Stomach (tissue), 19 donors: ENCODE measurements at places on chromosomes 5 and 9. TPM values are rescaled to one million over a fixed set of nuclear protein-coding genes. Genes with fewer than 3 reads are reported as not detected.

DNA sequence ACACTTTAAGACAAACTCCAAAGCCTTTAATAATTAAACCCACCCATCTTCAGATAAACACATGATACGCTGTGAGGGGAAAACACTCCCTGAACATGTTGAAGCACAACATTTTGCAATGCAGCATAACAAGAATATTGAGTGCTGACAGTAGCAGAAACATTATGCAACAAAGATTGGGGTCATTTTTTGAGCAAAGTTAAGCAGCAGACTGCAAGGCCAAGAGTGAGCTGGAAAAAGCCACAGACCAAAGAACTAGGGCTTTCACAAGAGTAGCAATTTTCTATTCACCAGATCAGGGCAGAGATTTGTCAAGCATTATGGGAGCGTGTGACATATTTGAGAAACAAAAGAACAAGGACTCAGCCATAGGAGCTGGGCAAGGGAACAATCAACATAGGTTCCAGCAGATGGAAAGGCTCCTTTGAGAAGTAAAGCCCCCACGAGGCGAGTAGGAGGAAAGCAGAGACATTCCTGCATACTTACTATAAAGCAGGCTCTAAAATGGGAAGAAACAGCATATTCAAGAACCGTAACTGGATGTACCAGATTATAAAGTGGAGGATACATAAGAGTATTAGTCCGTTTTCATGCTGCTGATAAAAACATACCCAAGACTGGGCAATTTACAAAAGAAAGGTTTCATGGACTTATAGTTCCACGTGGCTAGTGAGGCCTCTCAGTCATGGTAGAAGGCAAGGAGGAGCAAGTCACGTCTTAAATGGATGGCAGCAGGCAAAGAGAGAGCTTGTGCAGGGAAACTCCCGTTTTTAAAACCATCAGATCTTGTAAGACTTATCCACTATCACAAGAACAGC, 4.8 kb upstream of the TTC23L start:
- H3K27me3 ChIP-seq, result no peaks in the 10 kb centered on the region
- no peak for DNase-seq
- H3K27ac ChIP-seq, result no peak overlapping the region
- no peaks in the 10 kb centered on the region for H3K4me1 ChIP-seq
- peaks cover 18% of the 10 kb centered on the region for H3K36me3 ChIP-seq

DNA sequence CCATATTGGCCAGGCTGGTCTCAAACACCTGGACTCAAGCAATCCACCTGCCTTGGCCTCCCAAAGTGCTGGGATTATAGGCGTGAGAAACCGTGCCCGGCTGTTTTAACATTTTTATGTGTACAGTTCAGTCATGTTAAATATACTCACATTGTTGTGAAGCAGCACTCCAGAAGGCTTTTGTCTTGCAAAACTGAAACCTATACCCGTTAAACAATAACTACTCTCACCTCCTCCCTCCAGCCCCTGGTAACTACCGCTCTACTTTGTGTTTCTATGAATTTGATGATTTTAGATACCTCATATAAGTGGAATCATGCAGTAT, 23.1 kb upstream of the SHB start:
- H3K27me3 ChIP-seq, result no peaks in the 10 kb centered on the region
- no peak for DNase-seq
- peaks cover 9% of the 10 kb centered on the region for H3K4me1 ChIP-seq
- H3K36me3 ChIP-seq, result no peaks in the 10 kb centered on the region

DNA sequence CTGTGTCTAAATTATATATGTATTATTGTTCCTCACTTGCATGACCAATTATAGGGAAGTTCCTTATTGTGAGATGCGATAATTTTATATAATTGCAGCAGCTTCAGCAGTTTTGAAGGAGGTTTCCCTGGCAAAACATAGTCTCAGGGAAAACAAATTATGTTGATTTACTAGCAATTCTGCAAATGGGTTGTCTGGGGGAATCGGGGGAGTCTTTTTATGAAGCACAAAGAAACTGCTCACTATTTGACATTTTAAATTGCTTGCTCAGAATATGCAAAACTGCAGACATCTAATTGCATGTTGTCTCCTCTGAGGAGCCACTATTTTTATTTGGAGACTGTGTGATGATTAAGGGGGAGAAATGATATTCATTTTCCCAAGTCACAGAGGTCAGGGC, 361.6 kb downstream of the YTHDC2 start:
- H3K4me3 ChIP-seq, result no peak overlapping the region
- no peaks in the 10 kb centered on the region for H3K36me3 ChIP-seq
- H3K4me1 ChIP-seq, result no peaks in the 10 kb centered on the region
- no peaks in the 10 kb centered on the region for H3K27me3 ChIP-seq
- DNase-seq, result no peak

GRCh38 chr5:74648835-74649293, 8.3 kb upstream of the ENC1 start:
- no peaks in the 10 kb centered on the region for H3K4me1 ChIP-seq
- no peaks in the 10 kb centered on the region for H3K36me3 ChIP-seq
- no peak overlapping the region for H3K4me3 ChIP-seq
- no peak for DNase-seq
- H3K27me3 ChIP-seq, result no peaks in the 10 kb centered on the region

- no peaks in the 10 kb centered on the region for H3K4me1 ChIP-seq
- DNase-seq, result peak; percentile 91
- no peak overlapping the region for H3K4me3 ChIP-seq
- H3K36me3 ChIP-seq, result no peaks in the 10 kb centered on the region
Measured at GRCh38 chr5:135944967-135945560, 9.7 kb downstream of the LECT2 start.

- H3K27ac ChIP-seq, result no peak overlapping the region
- H3K4me3 ChIP-seq, result no peak overlapping the region
- peaks cover 22% of the 10 kb centered on the region for H3K36me3 ChIP-seq
- H3K4me1 ChIP-seq, result peaks cover 25% of the 10 kb centered on the region
- H3K27me3 ChIP-seq, result no peaks in the 10 kb centered on the region
Measured at GRCh38 chr5:159202151-159202550, 7.2 kb downstream of the RNF145 start.

GRCh38 chr5:137179203-137179602, 319.9 kb downstream of the SPOCK1 start:
- H3K4me1 ChIP-seq, result no peaks in the 10 kb centered on the region
- H3K4me3 ChIP-seq, result no peak overlapping the region
- no peak overlapping the region for H3K27ac ChIP-seq

DNA sequence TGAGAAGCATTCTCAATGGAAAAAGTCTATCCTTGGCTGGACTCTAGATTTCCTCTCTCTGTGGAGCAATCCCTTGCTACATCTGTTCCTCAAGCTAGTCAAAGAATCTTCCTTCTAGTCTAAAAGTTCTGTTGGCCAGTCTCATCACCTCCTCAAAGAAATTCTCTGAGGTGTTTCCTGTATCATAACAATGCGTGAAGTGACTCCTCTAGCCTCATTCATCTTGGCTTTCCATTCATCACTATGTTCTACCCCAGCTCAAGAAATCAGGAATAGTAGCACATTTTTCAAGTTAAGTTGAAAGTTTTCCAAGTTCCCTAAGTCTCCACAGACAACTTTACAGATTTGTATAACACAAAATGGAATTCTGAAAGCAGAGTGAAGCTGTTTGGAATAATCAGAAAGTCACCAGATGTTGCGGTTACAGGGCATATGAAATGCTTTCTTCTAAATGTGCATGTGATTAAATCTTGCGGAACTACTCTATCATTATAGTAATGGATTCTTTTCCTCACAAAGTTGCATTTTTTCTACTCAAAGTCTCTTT, 176.6 kb upstream of the FREM1 start:
- no peak for DNase-seq
- H3K27ac ChIP-seq, result no peak overlapping the region
- H3K36me3 ChIP-seq, result no peaks in the 10 kb centered on the region
- no peak overlapping the region for H3K4me3 ChIP-seq

DNA sequence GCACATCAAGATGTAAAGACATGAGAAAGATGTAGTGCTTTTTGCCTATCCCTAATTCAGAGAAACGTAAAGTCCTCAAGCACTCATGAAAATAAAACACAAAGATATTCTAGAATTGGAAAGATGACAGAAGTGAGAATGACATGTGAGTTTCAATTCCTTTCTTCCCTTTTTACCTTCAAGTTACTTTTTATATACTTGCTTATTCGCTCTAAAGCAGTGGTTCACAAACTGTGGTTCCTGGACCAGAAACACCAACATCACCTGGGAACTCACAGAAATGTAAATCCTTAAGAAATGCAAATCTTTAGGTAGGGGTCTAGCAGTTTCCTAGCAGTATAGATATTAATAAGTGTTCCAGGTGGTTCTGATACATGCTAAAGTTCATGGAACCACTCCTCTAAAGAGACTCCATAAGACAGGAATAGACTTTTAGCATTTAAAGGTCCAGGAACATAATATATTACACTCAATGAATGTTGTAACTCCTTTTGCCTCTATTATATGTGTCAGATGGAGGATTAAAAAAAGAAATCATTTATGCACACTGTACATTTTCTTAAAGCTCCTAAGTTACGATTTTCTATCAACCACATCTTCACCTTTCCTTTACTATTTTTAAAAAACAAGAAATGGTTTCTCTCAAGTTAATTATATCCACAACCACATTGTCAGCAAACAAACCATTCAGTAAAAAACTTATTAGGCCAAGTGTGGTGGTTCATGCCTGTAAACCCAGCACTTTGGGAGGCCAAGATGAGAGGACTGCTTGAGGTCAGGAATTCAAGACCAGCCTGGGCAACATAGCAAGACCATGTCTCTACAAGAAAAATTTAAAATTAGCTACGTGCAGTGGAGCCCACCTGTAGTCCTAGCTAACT, 39.9 kb downstream of the ERP44 start:
- no peaks in the 10 kb centered on the region for H3K27me3 ChIP-seq
- H3K4me3 ChIP-seq, result no peak overlapping the region
- H3K4me1 ChIP-seq, result peaks cover 3% of the 10 kb centered on the region
- peaks cover 25% of the 10 kb centered on the region for H3K36me3 ChIP-seq

- H3K36me3 ChIP-seq, result no peaks in the 10 kb centered on the region
- H3K27ac ChIP-seq, result no peak overlapping the region
- H3K4me1 ChIP-seq, result no peaks in the 10 kb centered on the region
- no peak overlapping the region for H3K4me3 ChIP-seq
- H3K27me3 ChIP-seq, result no peaks in the 10 kb centered on the region
- no peak for DNase-seq
Measured at GRCh38 chr9:109974918-109975276, 194.9 kb downstream of the PALM2AKAP2 start.

DNA sequence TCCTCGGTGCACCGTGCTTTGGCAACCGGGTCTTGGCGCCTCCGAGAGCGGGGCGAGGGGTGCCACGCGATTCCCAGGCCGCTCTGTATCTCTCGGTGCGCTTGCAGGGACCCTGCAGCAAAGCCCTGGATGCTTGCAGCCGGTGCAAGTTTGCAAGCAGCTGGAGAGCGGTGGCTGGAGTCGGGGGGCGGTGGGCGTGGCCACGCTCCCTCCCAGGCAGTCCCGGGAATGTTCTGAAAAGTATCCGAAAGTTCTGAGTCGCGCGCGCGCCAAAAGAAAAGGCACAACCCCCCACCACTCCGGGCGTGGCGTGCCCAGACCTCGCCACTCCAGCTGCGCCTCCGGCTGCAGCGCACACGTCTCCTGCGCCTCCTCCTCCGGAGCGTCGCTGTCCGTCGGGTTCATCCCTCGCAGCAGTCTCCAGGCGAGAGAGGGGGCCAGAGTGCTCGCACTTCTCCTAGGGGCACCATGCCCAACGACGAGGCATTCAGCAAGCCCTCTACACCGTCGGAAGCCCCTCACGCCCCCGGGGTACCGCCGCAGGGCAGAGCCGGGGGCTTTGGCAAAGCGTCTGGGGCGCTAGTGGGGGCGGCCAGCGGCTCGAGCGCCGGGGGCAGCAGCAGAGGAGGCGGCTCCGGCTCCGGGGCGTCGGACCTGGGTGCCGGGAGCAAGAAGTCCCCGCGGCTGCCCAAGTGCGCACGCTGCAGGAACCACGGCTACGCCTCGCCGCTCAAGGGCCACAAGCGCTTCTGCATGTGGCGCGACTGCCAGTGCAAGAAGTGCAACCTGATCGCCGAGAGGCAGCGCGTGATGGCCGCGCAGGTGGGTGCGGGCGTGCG, at the start of gene DMRT1:
Gene DMRT1 (plus strand): TSS at position 327 of the 839 bp plus-strand sequence. CDS start 142 bp downstream, at position 469.
- H3K36me3 ChIP-seq, result no peaks in the 10 kb centered on the region
- H3K27me3 ChIP-seq, result peaks cover 89% of the 10 kb centered on the region
- H3K27ac ChIP-seq, result no peak within 1 kb of the TSS
- H3K4me1 ChIP-seq, result peaks cover 19% of the 10 kb centered on the region
- no peak within 1 kb of the TSS for H3K4me3 ChIP-seq

- H3K4me1 ChIP-seq, result peaks cover 84% of the 10 kb centered on the region
- no peaks in the 10 kb centered on the region for H3K27me3 ChIP-seq
- H3K27ac ChIP-seq, result no peak overlapping the region
- peaks cover 75% of the 10 kb centered on the region for H3K36me3 ChIP-seq
- DNase-seq, result no peak
- no peak overlapping the region for H3K4me3 ChIP-seq
Measured at GRCh38 chr9:130868230-130868629, 28.4 kb downstream of the QRFP start.

- H3K27me3 ChIP-seq, result no peaks in the 10 kb centered on the region
- no peak overlapping the region for H3K4me3 ChIP-seq
- DNase-seq, result peak; percentile 41
- H3K36me3 ChIP-seq, result no peaks in the 10 kb centered on the region
Measured at GRCh38 chr9:120735415-120736126, 21.3 kb upstream of the MEGF9 start.

- no peak overlapping the region for H3K27ac ChIP-seq
- no peak overlapping the region for H3K4me3 ChIP-seq
- H3K4me1 ChIP-seq, result peaks cover 30% of the 10 kb centered on the region
- no peaks in the 10 kb centered on the region for H3K27me3 ChIP-seq
- no peak for DNase-seq
- H3K36me3 ChIP-seq, result no peaks in the 10 kb centered on the region
Measured at GRCh38 chr5:146041180-146041789, 64.1 kb downstream of the PLAC8L1 start.

DNA sequence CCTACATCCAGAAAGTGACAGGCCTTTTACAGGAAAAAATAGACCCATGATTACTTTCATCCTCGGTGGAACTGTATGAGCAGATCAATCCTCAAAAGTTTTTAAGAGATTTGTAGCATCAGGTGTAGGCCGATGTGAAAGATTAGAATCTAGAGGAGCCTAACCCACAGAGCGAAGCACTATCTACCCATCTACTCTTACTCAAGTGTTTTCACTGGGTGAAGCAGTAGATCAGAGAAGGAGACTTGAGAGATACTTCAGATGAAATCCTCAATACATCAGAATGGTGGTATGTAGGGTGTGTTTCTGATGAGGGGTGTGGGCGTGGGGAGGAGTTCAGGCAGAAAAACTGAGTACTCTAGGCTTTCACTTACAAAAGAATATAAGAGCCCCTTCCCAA, 192.8 kb downstream of the FER start:
- H3K4me3 ChIP-seq, result no peak overlapping the region
- no peaks in the 10 kb centered on the region for H3K27me3 ChIP-seq
- DNase-seq, result no peak
- H3K27ac ChIP-seq, result no peak overlapping the region
- H3K36me3 ChIP-seq, result no peaks in the 10 kb centered on the region

The TMEM232 gene
- polyA plus RNA-seq, result 5.2 TPM

The CDH6 gene
- 0.31 TPM for polyA plus RNA-seq

The LCN6 gene
- polyA plus RNA-seq, result 19.5 TPM
